Ureter (tissue), 1 donor: ENCODE measurements at places on chromosomes 7 and 10. TPM values are rescaled to one million over a fixed set of nuclear protein-coding genes. Genes with fewer than 3 reads are reported as not detected.

NAT16 gene
- total RNA-seq: not detected

KIAA1217 gene
- 108 TPM for total RNA-seq

SLC39A12 gene
- total RNA-seq: 0.13 TPM

KEL gene
- total RNA-seq: 1.3 TPM

LRRC18 gene
- total RNA-seq: not detected

SAP25 gene
- total RNA-seq: 2.8 TPM

ZNF503 gene
- 25.2 TPM for total RNA-seq

ADAM22 gene
- total RNA-seq: 26.4 TPM

FAM13C gene
- 26.6 TPM for total RNA-seq

UCN3 gene
- not detected for total RNA-seq

CCL24 gene
- not detected for total RNA-seq

NSUN5 gene
- 23.8 TPM for total RNA-seq

HSPB1 gene
- total RNA-seq: 1,074 TPM

STK31 gene
- 2.5 TPM for total RNA-seq

CAPZA2 gene
- total RNA-seq: 208 TPM

RADIL gene
- 4.7 TPM for total RNA-seq

ADAM8 gene
- total RNA-seq: 35.3 TPM

PPIF gene
- 108 TPM for total RNA-seq

ADGRA1 gene
- total RNA-seq: 0.13 TPM

FBXL13 gene
- total RNA-seq: 4.0 TPM

SCIN gene
- 20.2 TPM for total RNA-seq

OR2A12 gene
- total RNA-seq: not detected

PPP2R2D gene
- 47.0 TPM for total RNA-seq

PDZD7 gene
- 0.18 TPM for total RNA-seq

MRLN gene
- total RNA-seq: not detected

GHRHR gene
- not detected for total RNA-seq

ZPBP gene
- 1.2 TPM for total RNA-seq

HOGA1 gene
- 1.3 TPM for total RNA-seq
